ENCODE measurements at places on chromosomes 6 and 20.

GRCh38 chr6:38020593-38020992, 201.1 kb downstream of the ZFAND3 start:
- DNase-seq = peak; percentile 63

- DNase-seq = no peak
Observed at GRCh38 chr6:6414931-6415330, 94.5 kb upstream of the F13A1 start.

DNA sequence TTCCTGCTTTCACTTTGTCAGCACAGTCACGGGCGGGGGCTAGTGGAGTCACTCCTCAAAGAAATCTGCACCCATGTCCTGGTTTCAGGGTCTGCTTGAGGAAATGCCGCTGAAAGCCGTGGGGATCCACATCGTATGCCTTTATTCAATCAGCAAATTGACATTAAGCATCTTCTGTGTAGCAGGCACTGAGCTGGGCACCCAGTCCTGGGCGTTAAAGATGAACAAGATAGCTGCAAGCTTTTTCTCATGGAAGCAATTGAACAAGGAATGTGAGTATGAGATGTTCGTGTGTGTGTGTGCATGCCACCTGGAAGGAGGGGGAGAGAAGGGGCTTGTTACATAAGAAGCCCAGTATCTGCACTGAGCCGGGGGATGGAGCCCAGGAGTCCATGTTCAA, 243.9 kb downstream of the SMOC2 start:
- no peak for DNase-seq

DNA sequence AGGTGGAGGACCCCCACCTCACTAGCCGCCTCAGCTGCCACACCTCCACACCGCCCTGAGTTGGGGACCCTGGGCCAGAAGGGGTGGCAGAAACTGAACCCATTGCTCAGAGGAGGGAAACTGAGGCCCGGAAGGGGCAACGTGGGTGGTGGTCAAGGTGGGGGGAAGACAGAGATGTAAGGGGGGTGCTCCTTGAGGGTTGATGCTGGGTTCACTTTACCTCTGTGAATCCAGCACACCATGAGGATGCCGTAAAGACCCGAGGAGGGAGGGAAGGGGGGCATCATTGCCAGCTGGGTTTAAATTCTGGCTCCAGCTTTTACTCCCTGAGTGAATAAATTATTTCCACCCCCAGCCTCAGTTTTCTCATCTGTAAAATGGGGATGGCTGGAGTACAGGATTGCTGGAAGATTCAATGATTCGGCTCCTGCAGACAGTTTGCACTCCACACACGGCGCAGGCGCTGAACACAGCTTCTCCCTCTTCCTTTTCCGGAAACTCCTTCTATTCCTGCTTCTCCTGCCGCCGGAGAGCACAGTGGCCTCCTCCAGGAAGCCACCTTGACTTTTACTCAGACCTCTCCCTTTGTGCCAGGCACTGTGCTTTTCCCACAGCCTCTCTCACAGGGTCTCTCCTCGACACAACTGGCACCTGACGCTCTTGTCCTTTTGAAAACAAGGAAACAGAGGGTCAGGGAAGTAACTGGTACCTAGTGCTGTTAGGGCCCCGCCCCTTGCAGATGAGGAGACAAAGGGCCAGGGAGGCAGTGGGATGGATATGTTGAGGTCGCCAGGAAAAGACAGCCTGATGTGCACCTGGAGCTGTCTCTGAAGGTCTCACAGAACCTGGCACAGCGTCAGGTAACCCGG, 59.4 kb downstream of the UBE2V1 start:
- DNase-seq = no peak

DNA sequence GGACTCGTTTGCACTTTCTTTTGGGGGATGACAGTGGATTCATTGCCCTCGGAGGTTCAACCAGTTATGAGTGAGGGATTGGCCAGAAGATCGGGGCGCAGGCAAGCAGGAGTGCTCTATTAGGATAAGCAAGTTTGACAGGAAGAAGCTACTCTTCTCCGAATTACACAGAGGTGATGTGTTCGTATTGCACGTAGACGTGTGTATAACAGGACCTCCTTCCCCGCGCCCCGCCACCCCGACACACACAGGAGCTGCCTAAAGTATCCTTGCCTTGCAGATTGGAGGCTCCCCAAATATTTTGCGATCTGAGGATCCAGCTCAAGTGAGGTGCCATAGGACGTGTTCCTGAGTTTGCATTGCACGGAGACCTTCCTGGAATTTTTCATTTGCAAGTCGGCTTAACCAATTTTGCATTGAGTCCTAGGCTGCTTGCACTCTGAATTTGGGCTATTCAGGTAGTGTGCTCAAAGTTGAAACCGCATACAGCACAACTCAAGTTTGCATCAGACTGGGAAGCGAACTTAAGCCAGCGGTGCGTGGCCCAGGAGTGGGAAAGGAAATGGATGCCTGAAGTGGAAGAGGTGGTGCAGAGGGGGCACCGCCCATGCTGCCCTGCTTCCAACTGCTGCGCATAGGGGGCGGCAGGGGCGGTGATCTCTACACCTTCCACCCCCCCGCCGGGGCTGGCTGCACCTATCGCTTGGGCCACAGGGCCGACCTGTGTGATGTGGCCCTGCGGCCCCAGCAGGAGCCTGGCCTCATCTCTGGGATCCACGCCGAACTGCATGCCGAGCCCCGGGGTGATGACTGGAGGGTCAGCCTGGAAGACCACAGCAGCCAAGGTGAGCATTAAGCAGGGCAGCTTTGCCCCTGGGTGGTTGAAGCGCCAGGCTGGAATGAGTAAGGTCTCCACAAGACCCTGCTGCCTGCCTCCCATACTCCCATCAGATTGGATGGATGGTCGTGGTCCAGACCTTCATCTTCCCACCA, 770 bp downstream of the TCF19 start:
- DNase-seq = peak; percentile 71

All from NCI-H1417 (cell line).